ENCODE measurements at places on chromosomes 4 and X. TPM values are rescaled to one million over a fixed set of nuclear protein-coding genes. Genes with fewer than 3 reads are reported as not detected.

SLC26A1 gene
- total RNA-seq = not detected

CRMP1 gene
- total RNA-seq = 0.72 TPM

DNA sequence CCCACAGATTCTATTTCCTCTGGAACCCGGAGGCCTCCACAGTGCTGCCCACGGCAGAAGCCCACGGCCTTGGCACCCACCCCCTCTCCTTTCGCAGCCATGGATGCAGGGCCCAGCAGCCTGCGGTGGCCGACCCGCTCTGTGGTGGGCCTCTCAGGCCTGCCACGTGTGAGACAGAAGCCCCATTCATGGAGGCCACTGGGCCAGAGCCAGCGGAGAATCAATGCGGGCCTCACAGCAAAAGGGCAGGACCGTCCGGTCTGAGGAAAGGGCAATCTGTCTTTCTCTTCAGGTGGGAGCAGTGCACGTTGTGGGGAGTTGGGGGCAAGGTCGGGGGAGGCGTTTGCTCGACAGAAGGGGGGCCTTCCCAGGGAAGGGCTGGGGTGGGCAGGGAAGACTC lies 8.4 kb upstream of the HAUS7 start:
- peak; percentile 61 for DNase-seq

GRCh38 chrX:68084765-68085164 lies 348.5 kb downstream of the OPHN1 start:
- no peak for DNase-seq

- no peak for DNase-seq
Observed at GRCh38 chrX:97367125-97367524, 483.4 kb downstream of the RPA4 start.

All from SK-MEL-5 (cell line).